ENCODE measurements at places on chromosomes 16 and 17. TPM values are rescaled to one million over a fixed set of nuclear protein-coding genes. Genes with fewer than 3 reads are reported as not detected.

The SPNS3 gene
- polyA plus RNA-seq, result not detected

The BAIAP3 gene
- polyA plus RNA-seq, result 0.10 TPM

The KRT20 gene
- polyA plus RNA-seq, result not detected

The CDRT4 gene
- polyA plus RNA-seq, result 0.79 TPM

The KRTAP9-8 gene
- polyA plus RNA-seq, result not detected

The MYH1 gene
- not detected for polyA plus RNA-seq

The C16orf96 gene
- polyA plus RNA-seq, result not detected

The TNP2 gene
- not detected for polyA plus RNA-seq

The KCNH6 gene
- polyA plus RNA-seq, result not detected

The ST6GALNAC2 gene
- polyA plus RNA-seq, result 38.7 TPM

The MT1M gene
- polyA plus RNA-seq, result 0.20 TPM

The PDE6G gene
- polyA plus RNA-seq, result not detected

The EFNB3 gene
- 3.1 TPM for polyA plus RNA-seq

The FOXF1 gene
- polyA plus RNA-seq, result not detected

The ZNHIT3 gene
- 48.5 TPM for polyA plus RNA-seq

The PRR15L gene
- 0.24 TPM for polyA plus RNA-seq

The TP53TG3C gene
- polyA plus RNA-seq, result not detected

The ARSG gene
- 0.41 TPM for polyA plus RNA-seq

The CA7 gene
- polyA plus RNA-seq, result not detected

The KRTAP4-1 gene
- polyA plus RNA-seq, result not detected

The CHD9NB gene
- 0.89 TPM for polyA plus RNA-seq

The ASPHD1 gene
- polyA plus RNA-seq, result 0.88 TPM

The OTOP2 gene
- polyA plus RNA-seq, result not detected

The ARMC7 gene
- 6.0 TPM for polyA plus RNA-seq

The DOC2A gene
- 0.26 TPM for polyA plus RNA-seq

The CSF3 gene
- 0.84 TPM for polyA plus RNA-seq

The TEX19 gene
- polyA plus RNA-seq, result not detected

The TPSAB1 gene
- not detected for polyA plus RNA-seq
